Stimulated activated CD8-positive, alpha-beta memory T cell treated with anti-CD3 and anti-CD28 coated beads, Interleukin-7, amount 100 ng/mL, for 1 hour (primary cell): ENCODE measurements at places on chromosomes 2 and 18.

GRCh38 chr2:235206980-235207579, 255.3 kb downstream of the SH3BP4 start:
- DNase-seq: no peak

- peak; percentile 59 for DNase-seq
Measured at GRCh38 chr2:97806738-97807618, 93.6 kb downstream of the ZAP70 start.

DNA sequence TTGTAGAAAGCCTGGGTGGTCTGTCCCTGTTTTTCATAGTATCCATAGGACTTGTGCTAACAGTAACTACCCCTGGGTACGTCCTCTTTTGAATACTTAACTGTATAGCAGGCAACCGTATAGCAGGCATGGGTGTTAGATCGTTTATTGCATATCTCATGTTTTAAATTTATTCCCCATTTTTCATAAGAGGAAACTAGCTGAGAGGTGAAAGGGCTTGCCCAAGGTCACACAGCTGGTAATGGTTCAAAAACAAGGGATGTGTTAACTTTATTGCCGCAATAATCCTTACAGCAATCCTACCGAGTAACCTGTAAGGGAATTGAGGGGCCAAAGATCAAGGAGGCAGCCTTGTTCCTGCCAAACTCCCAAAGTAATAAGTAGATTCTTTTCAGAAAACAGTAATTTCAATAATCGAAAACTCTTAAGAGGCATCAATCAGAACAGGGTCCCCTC, 990 bp upstream of the MGAT4A start:
- no peak for DNase-seq

DNA sequence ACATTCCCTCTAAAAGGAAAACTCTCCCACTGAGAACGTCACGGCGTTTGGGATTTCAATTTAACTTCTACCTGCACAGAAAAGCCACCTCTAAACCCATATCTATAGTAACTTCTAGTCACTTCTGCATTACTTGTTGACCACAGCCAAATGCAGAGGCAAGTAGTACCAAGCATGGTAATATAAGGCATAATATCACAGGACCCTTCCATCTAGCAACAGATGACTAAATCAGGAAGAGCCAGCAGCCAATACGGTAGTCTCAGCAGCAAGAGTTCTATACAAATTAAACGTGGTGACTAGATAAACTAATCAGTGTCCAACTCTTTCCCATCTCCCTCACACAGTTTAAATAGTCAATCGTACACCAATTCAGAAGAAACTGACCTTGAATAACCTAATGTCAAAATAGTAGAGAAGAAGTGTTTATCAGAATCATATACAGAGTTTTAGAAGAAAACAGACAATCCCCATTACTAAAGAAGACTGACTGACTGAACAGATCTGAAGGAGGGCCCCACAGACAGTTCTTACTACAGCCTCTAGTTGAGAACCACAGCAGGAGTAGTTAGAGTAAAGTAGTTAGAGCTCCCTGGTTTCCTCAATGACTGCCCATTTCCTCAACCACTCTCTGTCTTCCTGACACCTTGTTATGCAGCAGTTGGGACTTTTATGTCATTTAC, 30.0 kb downstream of the MEMO1 start:
- DNase-seq: no peak

DNA sequence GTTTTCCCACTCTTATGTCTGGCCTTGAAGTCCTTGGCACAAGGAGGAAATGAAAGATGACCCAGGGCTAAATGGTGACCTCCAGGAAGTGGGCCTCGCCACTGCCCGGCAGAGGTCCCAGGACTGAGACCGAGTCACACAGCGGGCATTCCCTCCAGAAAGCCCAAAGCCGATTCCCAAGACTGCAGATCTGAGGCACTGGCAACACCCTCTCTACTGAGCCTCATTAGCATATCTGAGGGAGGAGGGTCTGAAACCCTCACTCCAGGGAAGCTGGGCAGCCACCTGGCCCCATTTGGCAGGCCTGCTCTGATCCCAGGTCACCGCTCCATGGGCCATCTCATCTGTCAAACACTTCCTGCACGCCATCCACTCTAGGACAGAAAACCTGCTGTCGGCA, 29.1 kb downstream of the FAM178B start:
- no peak for DNase-seq

DNA sequence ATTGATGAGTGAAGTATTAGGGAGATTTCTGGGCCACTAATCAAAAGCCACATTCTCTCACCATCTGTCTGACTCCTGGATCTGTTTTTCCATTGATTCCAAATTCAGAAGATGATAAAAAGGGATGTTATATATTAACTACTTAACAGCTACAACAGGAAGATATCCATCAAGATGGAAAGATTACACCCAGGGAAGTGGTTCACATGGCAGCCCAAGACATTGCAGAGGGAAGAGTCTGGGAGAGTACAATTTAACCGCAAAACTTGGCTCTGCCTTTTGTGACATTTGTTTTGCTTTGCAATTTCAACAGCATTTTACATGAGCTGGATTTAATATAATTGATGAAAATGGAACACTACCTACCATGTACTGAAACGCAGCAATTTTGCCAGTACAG, 22.5 kb upstream of the TCF4 start:
- no peak for DNase-seq

DNA sequence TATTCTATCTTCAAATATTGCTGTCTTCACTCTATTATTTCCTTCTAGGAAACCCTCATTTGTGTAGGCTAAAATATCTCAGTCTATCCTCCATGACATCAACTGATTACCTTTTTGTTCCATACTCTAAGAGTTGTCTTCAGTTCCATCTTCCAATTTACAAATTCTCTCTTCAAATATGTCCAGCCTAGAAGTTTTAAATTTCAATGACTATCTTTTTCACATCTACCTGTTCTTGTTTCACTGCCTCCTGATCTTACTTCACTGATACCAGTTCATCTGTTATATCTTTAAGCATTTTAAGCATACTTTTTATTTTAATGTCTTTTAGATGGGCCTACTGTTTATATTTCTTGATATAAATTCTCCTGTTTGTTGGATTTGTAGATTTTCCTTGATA, 53.6 kb upstream of the COX7A2L start:
- no peak for DNase-seq

- DNase-seq: no peak
Measured at GRCh38 chr18:51194604-51195003, 2.9 kb downstream of the MEX3C start.

GRCh38 chr18:76558881-76559667, 64.0 kb upstream of the ZNF516 start:
- no peak for DNase-seq

GRCh38 chr2:149049142-149049541, 10.6 kb downstream of the LYPD6B start:
- no peak for DNase-seq

DNA sequence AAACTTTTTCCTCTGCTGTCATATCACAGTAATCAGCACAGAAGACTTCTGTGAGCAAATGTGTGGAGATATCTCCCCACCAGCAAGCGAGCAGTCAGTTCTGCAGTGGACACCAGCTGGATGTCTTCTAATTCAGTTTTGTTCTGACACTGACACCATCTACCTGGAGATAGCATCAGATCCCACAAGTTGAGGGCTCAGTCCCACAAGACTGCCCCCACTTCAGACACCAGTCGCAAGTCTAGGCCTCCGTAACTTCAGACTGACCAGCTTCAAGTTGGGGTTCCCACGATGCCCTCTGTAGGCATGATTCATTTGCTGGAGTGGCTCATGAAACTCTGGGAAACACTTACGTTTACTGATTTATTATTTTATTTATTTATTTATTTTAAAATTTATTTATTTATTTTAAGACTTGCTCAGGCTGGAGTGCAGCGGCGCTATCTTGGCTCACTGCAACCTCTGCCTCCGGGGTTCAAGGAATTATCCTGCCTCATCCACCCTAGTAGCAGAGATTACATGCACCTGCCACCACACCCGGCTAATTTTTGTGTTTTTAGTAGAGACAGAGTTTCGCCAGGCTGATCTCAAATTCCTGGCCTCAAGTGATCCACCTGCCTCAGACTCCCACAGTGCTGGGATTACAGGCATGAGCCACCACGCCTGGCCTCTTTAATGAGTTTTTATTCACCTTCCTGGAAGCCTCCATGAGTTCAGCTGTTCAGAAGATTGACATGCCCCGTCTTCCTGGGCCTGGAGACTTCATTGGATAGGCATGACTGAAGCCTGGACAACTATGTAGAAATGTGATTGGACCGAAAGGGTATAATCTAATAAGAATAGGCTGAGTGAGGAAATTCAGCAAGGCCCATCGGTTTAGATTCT, 55.7 kb downstream of the PAPOLG start:
- DNase-seq: no peak

GRCh38 chr2:8307606-8308180, 374.2 kb upstream of the ID2 start:
- DNase-seq: no peak

DNA sequence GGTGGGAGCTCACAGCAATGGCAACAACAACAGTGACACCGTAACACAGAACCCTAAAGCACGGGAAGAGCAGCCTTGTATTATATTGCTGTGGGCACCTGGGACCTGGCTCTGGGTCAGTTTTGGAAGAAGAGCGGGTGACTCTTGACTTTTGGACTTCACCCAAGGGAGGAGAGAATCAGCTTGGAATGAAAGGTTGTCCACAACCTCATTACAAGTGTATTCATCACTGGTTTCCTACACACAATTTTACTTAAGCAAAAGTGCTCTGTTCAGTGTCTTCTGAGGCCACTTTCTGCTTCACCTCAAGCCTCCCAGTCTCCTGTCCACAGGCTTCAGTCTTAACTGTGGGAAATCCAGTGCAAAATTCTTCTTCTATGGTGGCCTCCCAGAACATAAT, 263.8 kb downstream of the KCNE4 start:
- no peak for DNase-seq

- DNase-seq: no peak
Measured at GRCh38 chr18:48742706-48743475, 204.1 kb downstream of the CTIF start.

DNA sequence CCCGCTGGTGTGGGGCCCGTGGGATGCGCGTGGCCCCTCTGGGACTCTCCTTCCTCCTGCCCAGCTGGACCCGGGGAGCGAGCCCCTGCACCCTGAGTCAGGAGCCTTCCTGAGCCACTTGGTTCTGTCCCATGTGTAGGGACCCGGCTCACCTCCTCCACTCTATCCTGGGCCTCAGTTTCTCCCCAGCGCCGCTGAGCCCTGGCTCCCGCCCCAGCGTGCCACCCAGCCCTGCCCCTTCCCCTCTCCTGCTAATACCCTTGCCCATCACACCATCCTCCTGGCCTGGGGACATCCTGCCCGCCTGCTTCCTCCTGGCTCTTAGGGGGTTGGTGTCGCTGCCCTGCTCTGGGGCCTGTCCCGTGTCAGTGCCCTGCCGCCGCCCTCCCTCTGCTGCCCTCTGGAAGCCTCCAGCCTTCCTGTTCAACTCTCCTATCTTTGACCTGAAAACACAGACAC, 24.8 kb downstream of the GPC1 start:
- DNase-seq: no peak

- DNase-seq: no peak
Measured at GRCh38 chr2:3282056-3282998, 95.3 kb downstream of the EIPR1 start.

GRCh38 chr2:10274983-10275802, 27.5 kb upstream of the HPCAL1 start:
- DNase-seq: no peak

DNA sequence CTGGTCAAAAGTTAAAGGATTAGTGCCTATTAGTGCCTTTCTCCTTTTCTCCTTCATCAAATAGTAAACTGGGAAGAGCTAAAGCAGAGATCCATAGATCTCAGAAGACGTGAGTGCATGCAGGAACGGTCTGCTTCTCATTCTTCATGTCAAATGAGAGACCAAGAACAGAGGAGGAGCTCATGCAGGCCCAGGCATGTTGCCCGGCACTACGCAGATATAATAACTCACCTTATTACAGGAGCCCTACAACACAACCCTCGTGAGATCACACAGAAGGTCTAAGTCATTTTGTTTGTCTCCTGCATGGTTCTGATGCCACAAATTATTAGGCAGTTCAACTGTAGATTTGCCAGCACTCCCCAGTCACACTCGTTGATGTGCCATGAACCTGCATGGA, 71.8 kb downstream of the CMPK2 start:
- no peak for DNase-seq

DNA sequence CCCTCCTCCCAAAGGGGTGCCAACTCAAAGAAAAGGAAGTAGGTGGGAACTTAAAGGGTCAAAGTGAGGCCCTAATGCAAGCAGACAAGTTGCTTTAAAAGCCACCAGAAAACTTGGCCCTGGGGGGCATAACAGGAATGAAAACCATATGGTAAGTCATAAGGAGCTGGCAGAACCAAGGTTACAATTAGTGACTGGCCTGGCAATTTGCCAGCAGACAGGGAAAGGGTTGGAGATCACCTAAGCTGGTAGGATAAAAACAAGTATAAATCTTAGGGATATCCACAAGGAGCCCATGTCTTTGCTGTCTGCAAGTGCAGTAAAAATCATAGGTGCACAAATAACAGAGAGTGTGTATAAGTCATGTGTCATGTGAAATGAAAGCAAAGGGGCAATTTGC, 256.7 kb upstream of the LRRTM4 start:
- DNase-seq: no peak

GRCh38 chr2:239516286-239516953, 115.6 kb upstream of the HDAC4 start:
- DNase-seq: no peak

GRCh38 chr2:49426996-49427395, 272.7 kb upstream of the FSHR start:
- no peak for DNase-seq

- DNase-seq: no peak
Measured at GRCh38 chr2:1613078-1613445, 131.3 kb downstream of the PXDN start.

DNA sequence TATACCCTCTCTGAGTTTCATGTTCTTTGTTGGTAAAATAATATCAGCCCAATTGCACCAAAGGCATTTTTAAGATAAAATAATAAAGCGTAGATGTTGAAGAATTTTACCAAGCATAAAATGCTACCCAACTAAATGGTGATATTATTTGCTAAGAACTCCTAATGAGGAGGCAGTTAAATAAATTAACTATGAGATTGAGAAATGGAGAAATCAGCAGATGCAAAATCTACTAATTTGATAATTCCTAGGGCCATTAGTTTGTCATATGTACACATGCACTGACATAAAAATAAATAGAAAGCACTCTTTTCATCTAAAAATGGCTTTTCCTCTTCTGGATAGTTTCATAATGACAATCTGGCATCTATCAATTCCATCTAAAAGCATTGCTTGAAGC, 681.5 kb upstream of the FAM98A start:
- no peak for DNase-seq
